ENCODE measurements at places on chromosomes 11 and 22.
A peak's percentile ranks its signal among the peaks of the same experiment; 100 is the strongest.

GRCh38 chr11:78424334-78425270, 7.0 kb upstream of the GAB2 start:
- no peak for DNase-seq

DNA sequence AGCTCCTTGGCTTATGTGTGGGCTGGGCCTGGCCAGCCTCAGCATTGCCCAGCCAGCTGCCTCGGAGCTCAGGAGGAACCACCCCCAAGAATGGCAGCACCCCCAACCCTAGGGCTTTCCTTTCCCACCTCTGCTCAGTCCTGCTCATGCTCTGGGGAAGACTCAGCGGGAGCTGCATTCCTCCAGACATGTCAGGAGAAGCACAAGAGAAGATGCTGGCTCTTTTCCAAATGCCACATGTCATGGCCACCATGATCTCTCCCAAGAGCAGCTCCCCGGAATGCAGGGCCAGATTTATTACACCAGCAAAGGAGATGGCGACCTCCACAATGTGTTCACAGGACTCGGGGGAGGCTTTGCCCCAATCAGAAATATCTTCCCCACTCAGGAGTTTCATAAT, 143.7 kb downstream of the PKNOX2 start:
- DNase-seq, result no peak

- DNase-seq, result no peak
Observed at GRCh38 chr22:23774922-23775436, 2.3 kb downstream of the MMP11 start.

DNA sequence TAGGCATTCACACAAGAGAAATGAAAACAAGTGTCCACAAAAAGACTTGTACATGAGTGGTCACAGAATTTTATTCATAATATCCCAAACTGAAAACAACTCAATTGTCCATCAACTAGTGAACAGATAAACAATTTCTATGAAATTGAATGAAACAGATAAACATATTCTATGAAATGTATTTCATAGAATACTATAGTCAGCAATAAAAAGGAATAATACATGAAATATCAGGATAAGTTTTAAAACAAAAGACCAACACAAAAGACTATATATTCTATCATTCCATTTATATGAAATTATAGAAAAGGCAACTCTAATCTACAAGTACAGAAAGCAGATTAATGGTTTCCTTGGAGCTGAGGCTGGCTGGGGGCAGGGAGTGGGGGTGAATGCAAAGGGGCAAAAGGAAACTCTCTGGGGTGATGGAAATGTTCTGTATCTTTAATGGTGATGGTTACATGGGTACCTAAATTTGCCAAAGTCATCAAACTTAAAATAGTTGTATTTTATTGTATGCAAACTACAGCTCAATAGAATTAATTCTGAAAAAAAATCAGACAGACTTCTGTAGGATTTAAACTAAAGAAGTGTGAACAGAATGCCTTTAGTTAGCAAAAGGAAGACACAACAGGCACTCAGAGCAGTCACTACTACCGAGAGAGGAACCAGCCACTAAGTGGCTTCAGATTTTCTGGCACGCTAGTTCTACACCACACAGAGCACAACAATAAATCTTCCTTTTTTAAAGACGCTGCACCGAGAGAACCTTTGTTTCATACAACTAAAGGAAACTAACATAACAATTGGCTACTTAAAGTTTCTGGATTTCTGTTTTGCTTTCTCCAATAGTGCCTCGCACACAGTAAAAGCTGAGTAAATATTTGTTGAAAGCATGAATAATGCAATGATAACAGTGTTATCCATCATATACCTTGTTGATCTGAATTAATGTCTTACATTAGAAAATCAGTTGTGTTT, 15.4 kb downstream of the CCDC34 start:
- no peak for DNase-seq

- DNase-seq, result no peak
Observed at GRCh38 chr11:122146475-122146874, 30.5 kb upstream of the BLID start.

DNA sequence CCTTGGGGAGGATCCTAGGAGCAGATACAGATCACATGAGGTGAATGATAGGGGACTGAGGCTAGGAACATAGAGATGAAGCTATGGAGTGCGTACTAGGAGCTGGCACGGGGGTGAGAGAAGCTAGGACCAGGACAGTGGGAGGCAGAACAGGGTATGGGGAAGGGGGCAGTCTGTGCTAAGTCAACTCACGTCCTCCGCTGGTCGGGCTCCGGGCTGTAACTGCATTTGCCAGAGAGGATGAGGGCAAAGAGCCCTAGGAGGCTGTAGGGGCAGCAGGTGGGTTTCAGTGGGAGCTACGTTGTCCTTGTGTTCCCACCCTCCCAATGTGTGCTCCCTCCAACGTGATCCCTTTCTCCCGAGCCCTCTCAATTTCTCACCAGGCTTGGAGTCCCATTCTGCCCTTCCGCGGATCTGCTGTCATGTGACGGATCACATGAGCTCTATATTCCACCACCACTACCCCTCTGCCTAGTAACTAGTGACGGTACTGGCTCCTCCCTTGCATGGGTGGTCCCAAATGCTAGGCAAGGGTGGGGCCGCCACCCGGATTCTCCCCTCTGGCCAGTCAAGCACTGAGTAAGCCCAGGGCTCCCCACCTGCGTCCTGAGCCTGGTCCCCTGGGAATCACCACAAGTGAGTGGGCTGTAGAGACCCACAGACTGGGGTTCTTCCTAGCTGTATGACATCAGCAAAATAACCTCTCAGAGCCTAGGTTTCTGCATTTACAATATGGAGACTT, at the start of gene TPP1:
TPP1 (minus strand) TSS at position 419 of the 742 bp plus-strand sequence; CDS start at position 397, 22 bp downstream.
- DNase-seq, result peak; percentile 98

DNA sequence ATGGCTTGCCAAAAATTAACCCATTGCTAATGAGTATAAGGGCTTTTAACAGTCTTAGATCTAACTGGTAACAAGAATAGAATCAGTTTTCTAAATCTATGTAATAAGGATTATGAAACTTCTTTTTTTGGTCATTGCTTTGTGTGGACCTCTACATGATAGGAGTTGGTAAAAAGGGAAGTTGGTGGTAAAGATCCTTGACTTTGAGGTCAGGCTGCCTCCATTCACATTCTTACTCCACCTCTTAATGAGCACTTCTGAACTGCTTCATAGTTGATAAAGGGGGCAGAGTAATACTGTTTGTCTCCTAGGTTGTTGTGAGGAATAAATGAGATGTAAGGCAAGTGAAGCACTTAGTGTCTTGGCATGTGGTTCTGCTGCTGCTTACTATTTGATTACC, 10.6 kb downstream of the EIF3M start:
- DNase-seq, result no peak

DNA sequence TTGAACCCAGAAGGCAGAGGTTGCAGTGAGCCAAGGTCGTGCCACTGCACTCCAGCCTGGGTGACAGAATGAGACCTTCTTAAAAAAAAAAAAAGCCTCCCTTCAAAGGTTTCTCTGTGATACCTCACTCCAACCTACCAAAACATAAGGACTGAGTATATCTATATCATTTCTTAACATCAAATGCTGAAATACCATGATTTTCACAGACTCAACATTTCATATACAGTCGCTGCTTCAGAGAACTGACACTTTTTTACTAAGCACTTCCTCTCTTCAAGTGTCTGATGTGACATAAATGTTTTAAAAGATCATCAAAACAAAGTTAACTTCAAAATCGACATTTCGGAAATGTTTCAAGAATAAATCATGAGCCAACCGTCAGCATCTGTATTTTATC, 12.0 kb downstream of the PRR14L start:
- DNase-seq, result no peak

- no peak for DNase-seq
Observed at GRCh38 chr22:38792833-38793232, 1.1 kb downstream of the DNAL4 start.

GRCh38 chr11:31922450-31922849, 111.3 kb upstream of the PAX6 start:
- DNase-seq, result no peak

- DNase-seq, result peak; percentile 37
Observed at GRCh38 chr11:129374993-129375750, 476 bp upstream of the BARX2 start.

- no peak for DNase-seq
Observed at GRCh38 chr11:70371241-70371640, 27.1 kb upstream of the CTTN start.

GRCh38 chr22:46143491-46144147, 6.7 kb upstream of the PPARA start:
- DNase-seq, result no peak

GRCh38 chr11:46183819-46184218, 62.6 kb upstream of the PHF21A start:
- DNase-seq, result no peak

GRCh38 chr11:65573391-65574079, 1.2 kb downstream of the FAM89B start:
- DNase-seq, result no peak

GRCh38 chr11:76240666-76241065, 34.4 kb upstream of the WNT11 start:
- DNase-seq, result no peak
